Gastroesophageal sphincter (tissue), 4 donors: ENCODE measurements at places on chromosomes 6 and 20. TPM values are rescaled to one million over a fixed set of nuclear protein-coding genes. Genes with fewer than 3 reads are reported as not detected.

Gene C20orf141
- not detected for total RNA-seq

Gene AGPAT1
- 54.7 TPM for total RNA-seq

Gene ENPP5
- 1.1 TPM for total RNA-seq

Gene GTF3C6
- total RNA-seq: 44.2 TPM

Gene EEF1A1
- 12,070 TPM for total RNA-seq

Gene CNKSR3
- total RNA-seq: 12.9 TPM

Gene C20orf144
- not detected for total RNA-seq

- no peak for ATAC-seq
Measured at GRCh38 chr6:42572523-42572922, 8.7 kb downstream of the UBR2 start.

- peak; percentile 60 for ATAC-seq
Measured at GRCh38 chr20:1718604-1719384, 61.2 kb upstream of the SIRPG start.

GRCh38 chr20:1282966-1283365 lies 16.9 kb downstream of the SNPH start:
- ATAC-seq: no peak

DNA sequence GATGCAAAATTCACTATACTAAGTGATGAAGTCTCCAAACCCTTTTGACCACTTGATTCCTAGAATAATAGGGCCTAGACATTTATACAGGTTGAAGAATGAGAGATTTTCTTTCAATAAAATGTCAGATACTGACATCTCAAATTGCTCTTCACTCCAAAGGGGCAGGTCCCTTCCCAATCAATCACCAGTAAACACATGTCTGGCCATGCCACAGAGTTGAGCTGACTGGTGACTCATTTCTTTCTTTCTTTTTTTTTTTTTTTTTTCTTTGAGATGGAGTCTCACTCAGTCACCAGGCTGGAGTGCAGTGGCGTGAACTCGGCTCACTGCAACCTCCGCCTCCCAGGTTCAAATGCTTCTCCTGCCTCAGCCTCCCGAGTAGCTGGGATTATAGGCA lies 388.6 kb upstream of the BTBD3 start:
- ATAC-seq: no peak

DNA sequence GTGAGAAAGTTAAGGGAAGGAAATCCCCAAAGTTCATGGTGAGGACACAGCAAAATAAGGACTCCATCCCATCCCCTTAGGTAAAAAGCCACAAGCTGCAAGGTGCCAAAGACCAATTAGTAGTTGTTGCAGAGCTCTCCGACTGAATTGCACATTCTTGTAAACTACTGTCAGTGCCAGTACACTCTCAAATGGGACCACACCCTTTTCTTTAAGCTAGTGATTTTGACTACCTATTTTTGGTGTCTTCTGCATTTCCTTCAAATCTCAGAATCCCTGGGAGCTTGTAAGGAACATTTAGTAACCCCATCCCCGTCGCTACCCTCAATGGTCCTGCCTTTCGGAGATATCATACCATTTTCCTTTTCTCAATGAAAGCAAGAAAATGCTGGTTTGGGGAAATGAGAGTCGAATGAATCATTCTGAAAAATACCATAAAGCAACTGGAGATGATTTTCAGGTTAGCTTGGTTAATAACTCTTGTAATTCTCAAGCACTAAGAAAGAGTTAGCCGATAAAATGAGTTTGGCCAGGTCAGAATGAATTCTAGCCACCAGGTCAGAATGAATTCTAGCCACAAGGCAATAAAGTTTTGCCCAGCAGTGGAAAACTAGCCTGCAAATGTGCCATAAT lies 5.2 kb upstream of the HMGN3 start:
- no peak for ATAC-seq

DNA sequence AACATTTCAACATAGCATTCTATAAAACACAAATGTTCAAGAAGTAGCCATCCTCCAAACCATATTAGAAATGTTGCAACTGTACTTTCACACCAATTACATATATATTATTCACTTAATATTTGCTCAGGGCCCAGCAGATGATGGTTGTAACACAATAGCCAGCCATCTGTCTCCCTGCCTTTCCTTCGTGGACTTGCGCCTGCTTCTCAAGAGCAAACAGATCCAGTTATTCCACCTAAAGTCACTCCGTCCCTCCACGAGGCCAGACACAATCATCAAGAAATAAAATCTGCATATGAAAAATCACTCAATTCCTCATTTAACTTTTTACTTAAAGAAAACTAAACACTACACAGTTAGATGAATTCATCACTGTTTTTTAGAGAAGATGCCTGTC lies 160.4 kb downstream of the RALGAPA2 start:
- no peak for ATAC-seq

DNA sequence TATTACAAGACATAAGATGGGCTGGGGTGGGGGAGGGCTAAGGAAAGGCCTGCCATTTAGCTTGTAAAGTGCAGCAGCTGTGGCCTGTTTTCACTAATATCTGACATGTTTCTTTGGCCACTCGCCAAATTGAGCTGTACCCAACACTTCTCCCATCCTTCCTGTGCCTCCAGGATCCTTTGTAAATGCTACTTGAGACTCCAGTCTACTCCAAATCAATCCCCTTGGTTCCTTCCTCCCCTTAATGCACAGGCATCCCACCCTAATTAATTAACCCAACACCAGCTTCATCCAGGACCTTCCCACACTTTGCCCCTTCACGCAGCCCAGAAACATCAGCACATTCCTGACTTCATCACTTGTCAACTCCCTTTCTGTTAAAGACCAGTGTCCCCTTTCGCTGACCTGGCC lies 55.0 kb upstream of the TCF21 start:
- no peak for ATAC-seq

GRCh38 chr6:89198235-89198634 lies 18.9 kb downstream of the GABRR1 start:
- ATAC-seq: no peak

GRCh38 chr6:148700047-148700715 lies 46.6 kb upstream of the UST start:
- no peak for ATAC-seq

- no peak for ATAC-seq
Measured at GRCh38 chr6:169158691-169159090, 95.0 kb downstream of the THBS2 start.

- no peak for ATAC-seq
Measured at GRCh38 chr6:137878029-137878428, 11.0 kb downstream of the TNFAIP3 start.
